ENCODE measurements at places on chromosomes 7 and 10.

DNA sequence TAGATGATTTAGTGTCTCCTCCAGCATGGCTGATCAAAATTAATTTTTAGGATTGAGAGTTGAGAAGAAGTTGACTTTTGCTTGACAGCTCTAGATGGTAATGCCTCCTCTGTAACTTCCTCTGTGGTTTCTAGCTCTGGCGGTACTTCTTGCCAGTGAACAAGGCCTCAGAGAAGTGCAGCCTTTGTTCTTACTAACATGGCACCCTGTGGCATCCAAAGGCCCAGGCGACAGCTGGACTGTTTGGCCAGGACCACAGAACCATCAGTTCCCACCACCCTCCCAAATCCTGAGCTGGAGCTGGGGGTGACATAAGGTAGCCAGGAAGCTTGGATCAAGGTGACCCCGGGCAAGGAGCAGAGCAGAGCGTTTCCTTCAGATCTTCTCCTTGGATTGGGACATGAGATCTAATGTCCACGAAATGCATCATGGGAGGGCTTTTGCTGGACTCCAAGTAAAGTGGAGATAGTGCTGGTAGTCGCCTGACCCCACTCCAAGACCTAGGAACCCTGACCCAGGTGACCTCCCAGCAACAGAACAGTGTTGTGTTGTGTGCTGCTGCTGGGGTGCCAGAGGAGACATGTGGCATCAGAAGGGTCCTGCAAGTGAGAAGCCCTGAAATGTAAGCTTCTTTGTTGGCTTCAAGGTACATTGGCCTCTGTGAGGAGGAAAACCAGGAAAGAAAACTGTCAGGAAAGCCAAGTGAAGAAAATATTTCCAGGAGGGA lies 41.8 kb downstream of the APBB1IP start:
- DNase-seq: no peak

DNA sequence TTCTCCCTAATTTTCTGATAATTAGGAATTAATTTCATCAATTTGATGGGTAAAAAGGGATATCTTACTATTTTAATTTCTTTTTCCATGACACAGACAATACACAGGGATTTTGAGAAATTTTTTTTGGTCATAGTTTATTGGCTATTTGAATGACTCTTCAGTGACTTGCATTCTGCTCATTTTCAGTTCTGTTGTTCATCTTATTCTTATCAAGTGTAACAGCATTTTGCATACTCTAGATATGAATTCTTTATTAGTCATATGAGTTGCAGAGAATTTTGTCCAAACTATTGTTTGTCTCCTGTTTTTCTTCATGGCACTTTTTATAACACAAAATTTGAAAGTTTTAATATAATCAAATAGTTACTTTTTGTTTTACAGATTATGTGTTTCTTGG lies 41.7 kb downstream of the MKLN1 start:
- no peak for DNase-seq

- DNase-seq: peak; percentile 33
Observed at GRCh38 chr10:94546049-94546900, 687 bp downstream of the HELLS start.

- DNase-seq: no peak
Observed at GRCh38 chr7:112296432-112296831, 89.9 kb downstream of the ZNF277 start.

DNA sequence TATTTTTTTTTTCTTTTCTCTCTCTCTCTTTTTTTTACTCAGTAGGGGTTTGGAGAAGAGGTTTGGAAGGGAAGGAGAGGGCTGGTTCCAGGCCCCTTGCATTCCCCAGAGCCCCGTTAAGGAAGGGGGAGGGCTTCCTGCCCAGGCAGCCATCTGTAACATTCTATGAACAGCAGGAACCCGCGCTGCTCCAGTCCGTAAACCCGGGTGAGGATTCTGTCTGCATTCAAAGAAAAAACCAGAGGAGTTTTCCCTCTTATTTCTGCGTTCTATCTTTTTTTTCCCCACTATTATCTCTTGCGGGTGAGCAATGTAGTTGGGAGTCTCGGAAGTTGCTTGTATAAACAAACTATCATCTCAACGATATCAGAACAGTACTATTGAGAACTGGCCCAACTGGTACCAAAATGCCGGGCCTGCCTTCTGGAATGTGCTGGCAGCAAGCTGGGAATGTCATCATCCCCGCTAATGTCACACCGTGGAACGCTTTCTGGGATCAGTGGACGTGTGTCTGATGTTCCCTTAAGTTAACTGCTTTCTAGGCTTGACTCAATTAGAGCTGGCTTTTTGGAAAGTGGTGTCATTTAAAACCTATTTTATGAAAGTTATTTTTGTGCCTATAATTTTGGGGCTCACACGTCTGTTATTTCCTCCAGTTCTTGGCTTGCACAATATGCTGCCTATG lies 153.1 kb upstream of the MEOX2 start:
- DNase-seq: no peak
